ENCODE measurements at places on chromosomes 7 and 10. TPM values are rescaled to one million over a fixed set of nuclear protein-coding genes. Genes with fewer than 3 reads are reported as not detected.

- peaks cover 5% of the 10 kb centered on the region for H3K4me1 ChIP-seq
- H3K27me3 ChIP-seq: no peaks in the 10 kb centered on the region
- no peaks in the 10 kb centered on the region for H3K36me3 ChIP-seq
- no peak for DNase-seq
- no peak overlapping the region for H3K27ac ChIP-seq
- no peak overlapping the region for H3K4me3 ChIP-seq
These were observed 35.1 kb upstream of the AKR1C2 start for GRCh38 chr10:5038733-5039132.

- H3K27ac ChIP-seq: no peak overlapping the region
- H3K27me3 ChIP-seq: no peaks in the 10 kb centered on the region
- no peaks in the 10 kb centered on the region for H3K36me3 ChIP-seq
- DNase-seq: no peak
- no peak overlapping the region for H3K4me3 ChIP-seq
These were observed 221.3 kb downstream of the MAD1L1 start for GRCh38 chr7:2011266-2012043.

- peak; percentile 82 for DNase-seq
- peaks cover 10% of the 10 kb centered on the region for H3K4me1 ChIP-seq
- H3K36me3 ChIP-seq: no peaks in the 10 kb centered on the region
- peak overlapping the region; percentile 83 for H3K4me3 ChIP-seq
- H3K27ac ChIP-seq: peak overlapping the region; percentile 100
These were observed 43.4 kb downstream of the LDB3 start for GRCh38 chr10:86711513-86712316.

DNA sequence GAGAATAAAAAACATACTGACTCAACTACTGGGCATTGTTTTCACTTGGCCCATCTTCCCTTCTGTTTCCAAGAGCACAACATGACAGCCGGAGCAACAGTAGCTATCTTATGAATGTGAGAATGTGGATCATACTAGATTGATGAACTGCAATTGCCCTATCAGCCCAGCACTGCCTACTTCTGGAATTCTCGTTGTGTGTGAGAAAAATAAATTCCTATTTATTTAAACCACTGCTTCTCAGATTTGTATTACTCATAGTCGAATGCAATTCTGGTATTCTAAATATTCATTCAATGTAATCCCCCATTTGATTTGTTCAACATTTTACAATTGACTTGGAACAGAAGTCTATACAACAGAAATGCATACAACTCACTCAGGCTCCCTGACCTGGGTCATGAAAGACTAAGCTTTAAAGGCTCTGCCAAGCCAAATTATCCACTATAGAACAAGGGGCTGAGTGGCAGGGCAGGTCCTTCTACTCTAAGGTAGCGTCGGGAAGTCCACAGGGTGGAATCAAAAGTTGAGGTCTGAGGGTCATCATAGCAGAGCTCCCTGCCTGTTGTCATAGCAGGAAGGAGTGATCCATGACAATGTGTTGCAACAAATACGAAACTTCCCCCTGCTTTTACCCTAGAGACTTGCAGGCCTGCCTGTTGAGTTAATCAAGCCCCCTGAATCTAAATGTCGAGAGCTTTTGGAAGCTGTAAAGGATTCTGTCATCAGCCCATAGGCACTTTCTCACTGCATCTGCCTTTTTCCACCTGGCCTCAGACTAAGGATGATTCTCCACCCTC lies 12.4 kb upstream of the JAZF1 start:
- no peak overlapping the region for H3K4me3 ChIP-seq
- H3K36me3 ChIP-seq: no peaks in the 10 kb centered on the region
- no peaks in the 10 kb centered on the region for H3K4me1 ChIP-seq

- H3K27ac ChIP-seq: no peak overlapping the region
- peaks cover 55% of the 10 kb centered on the region for H3K27me3 ChIP-seq
- H3K4me3 ChIP-seq: peak overlapping the region; percentile 45
- peak; percentile 15 for DNase-seq
- H3K4me1 ChIP-seq: peaks cover 11% of the 10 kb centered on the region
- H3K36me3 ChIP-seq: no peaks in the 10 kb centered on the region
These were observed 665 bp downstream of the INSYN2A start for GRCh38 chr10:127195571-127196281.

- H3K4me3 ChIP-seq: no peak overlapping the region
- no peaks in the 10 kb centered on the region for H3K27me3 ChIP-seq
- no peaks in the 10 kb centered on the region for H3K36me3 ChIP-seq
These were observed 205.2 kb downstream of the GLRX3 start for GRCh38 chr10:130341356-130341755.

GRCh38 chr7:141949451-141949850 lies 2.7 kb upstream of the CLEC5A start:
- H3K27me3 ChIP-seq: no peaks in the 10 kb centered on the region
- DNase-seq: no peak
- no peak overlapping the region for H3K27ac ChIP-seq
- H3K4me3 ChIP-seq: no peak overlapping the region
- no peaks in the 10 kb centered on the region for H3K4me1 ChIP-seq

DNA sequence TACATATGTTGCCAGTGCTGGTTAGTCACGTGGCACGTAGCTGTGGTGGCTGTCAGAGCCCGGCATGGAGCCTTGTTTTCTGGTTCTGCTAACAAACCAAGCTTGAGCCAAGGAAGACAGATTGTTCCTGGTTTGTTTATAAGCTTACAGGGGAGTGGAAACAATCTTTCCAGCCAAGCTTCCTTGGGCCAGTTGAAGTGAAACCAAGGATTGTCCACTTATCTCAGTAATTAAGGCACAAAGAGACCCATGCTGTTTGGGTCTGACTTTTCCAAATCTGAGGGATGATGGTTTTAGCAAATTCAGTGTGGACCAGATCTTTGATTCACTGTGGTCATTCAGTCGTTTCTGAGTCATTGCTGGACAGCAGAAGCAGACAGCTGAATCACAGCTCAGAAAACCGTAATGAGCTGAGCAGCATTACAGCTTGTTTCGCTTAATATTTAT lies 297.3 kb upstream of the COBL start:
- no peaks in the 10 kb centered on the region for H3K27me3 ChIP-seq
- no peak for DNase-seq
- no peaks in the 10 kb centered on the region for H3K4me1 ChIP-seq
- H3K36me3 ChIP-seq: no peaks in the 10 kb centered on the region

- peaks cover 6% of the 10 kb centered on the region for H3K4me1 ChIP-seq
- DNase-seq: peak; percentile 41
- no peaks in the 10 kb centered on the region for H3K27me3 ChIP-seq
- H3K36me3 ChIP-seq: no peaks in the 10 kb centered on the region
These were observed 1.6 kb upstream of the ORAI2 start for GRCh38 chr7:102431617-102432298.

GRCh38 chr10:93290661-93291354 lies 191.3 kb downstream of the MYOF start:
- no peak overlapping the region for H3K4me3 ChIP-seq
- H3K36me3 ChIP-seq: no peaks in the 10 kb centered on the region
- DNase-seq: no peak
- H3K27me3 ChIP-seq: no peaks in the 10 kb centered on the region

DNA sequence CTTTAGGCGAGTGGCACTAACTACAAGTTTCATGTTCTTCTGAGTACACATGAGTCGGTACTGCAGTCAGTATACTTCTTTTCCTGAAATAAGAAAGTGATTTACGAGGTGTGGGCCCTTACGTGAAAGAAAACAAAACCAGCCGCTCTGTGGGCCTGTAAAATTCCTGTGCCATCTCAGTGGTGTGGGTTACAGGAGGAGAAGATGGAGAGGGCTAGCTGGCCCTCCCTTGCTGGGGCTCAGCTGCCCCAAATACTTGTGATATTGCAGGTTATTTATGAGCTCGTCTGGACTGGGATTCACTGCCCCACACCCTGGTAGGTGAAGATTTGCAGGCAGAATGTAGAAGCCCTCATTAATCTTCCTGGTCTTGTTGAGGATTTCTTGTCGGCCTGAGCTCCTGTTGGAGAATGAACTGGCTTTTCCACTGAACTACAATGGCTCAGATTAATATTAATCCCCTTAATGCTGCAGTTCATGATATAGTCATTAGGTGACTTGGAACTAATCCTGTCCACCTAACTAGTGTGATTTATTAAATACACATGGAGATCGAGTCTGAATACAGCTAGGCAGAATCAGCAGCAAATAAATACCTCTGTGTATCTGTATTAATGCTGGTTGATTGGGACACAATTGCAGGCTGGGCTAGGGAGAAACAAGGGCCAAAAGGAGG lies 68.0 kb downstream of the GBF1 start:
- H3K27ac ChIP-seq: peak overlapping the region; percentile 1
- no peak overlapping the region for H3K4me3 ChIP-seq
- H3K4me1 ChIP-seq: peaks cover 39% of the 10 kb centered on the region

GRCh38 chr10:127991543-127992255 lies 84.8 kb downstream of the PTPRE start:
- peak overlapping the region; percentile 48 for H3K27ac ChIP-seq
- no peaks in the 10 kb centered on the region for H3K27me3 ChIP-seq
- no peak overlapping the region for H3K4me3 ChIP-seq
- H3K4me1 ChIP-seq: peaks cover 4% of the 10 kb centered on the region
- DNase-seq: no peak

DNA sequence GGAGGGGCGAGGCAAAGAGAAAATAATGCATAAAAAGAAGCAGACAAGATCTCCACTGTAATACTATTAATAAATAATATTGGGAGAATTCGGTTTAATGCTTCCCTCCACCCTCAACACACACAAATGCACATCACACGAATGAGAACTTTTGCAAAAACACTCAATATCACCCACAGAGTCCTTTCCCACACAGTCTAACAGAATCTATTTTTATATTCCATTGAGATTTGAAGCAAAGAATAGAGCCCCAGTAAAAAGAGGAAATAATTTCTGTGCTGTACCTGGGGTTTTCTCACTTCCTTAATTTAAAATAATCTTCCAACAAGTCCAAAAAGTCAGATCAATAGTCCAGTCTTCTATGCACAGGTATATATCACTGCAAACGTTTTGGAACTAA lies 17.0 kb downstream of the PIK3AP1 start:
- no peak overlapping the region for H3K4me3 ChIP-seq
- no peaks in the 10 kb centered on the region for H3K27me3 ChIP-seq
- no peak overlapping the region for H3K27ac ChIP-seq
- no peak for DNase-seq
- no peaks in the 10 kb centered on the region for H3K36me3 ChIP-seq

Gene INSYN2A
- polyA plus RNA-seq: 1.7 TPM

Gene NEUROG3
- polyA plus RNA-seq: 0.87 TPM

Gene JMJD1C
- 48.8 TPM for polyA plus RNA-seq
